ENCODE measurements at places on chromosomes 2 and 18.

- no peak for DNase-seq
These were observed 23.3 kb downstream of the LBH start for GRCh38 chr2:30254685-30255001.

GRCh38 chr2:134275058-134275862 lies 21.4 kb downstream of the MGAT5 start:
- DNase-seq = no peak

- no peak for DNase-seq
These were observed 307.9 kb downstream of the CCDC178 start for GRCh38 chr18:33132657-33133056.

DNA sequence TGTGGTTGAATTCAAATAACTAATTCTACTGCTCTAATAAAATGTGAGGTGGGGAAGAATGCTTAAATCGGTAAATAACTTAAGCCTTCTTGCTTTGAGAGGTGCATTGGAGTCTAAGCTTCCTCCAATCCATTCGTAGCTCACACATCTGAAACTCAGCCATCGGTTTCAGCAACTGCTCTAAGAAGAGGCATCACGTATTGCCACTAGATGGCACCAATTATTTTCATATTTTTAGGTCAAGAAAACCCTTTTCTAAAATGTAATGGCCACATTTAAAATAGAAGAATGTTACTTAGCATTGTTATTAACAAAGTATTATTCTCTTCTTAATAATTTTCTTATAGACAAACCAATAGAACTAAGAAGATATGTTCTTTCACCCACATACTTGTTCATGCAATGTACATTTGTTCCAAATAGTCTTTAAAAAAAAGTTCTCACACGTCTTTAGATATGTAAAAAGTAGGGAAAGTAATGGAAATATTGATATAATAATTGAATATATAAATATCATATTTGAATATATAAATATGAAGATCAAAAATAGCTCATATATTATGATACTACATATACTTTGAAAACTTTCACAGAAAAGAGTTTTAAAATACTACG lies 229.8 kb downstream of the CCDC178 start:
- peak; percentile 47 for DNase-seq

DNA sequence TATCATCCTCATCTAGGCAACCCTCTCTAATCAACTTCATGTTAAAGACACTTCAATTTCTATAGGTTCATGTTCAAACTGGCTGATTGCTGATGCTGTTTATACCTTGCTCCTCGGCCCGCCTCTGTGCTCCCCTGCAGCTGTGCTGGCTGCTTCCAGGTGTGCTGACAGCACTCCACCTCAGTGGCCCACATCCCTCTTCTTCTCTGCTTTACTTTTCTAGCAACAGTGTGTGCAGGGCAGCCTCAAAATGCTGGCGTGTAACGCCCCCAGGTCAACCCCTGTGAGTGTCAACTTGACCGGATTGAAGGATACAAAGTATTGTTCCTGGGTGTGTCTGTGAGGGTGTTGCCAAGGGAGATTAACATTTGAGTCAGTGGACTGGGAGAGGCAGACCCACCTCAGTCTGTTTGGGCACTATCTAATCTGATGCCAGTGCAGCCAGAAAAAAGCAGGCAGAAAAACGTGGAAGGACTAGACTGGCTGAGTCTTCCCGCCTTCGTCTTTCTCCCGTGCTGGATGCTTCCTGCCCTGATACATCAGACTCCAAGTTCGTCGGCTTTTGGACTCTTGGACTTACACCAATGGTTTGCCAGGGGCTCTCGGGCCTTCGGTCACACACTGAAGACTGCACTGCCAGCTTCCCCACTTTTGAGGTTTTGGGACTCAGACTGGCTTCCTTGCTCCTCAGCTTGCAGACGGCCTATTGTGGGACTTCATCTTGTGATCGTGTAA lies 94.7 kb downstream of the COL6A3 start:
- no peak for DNase-seq

GRCh38 chr2:145741181-145741580 lies 1221.3 kb upstream of the ZEB2 start:
- no peak for DNase-seq

DNA sequence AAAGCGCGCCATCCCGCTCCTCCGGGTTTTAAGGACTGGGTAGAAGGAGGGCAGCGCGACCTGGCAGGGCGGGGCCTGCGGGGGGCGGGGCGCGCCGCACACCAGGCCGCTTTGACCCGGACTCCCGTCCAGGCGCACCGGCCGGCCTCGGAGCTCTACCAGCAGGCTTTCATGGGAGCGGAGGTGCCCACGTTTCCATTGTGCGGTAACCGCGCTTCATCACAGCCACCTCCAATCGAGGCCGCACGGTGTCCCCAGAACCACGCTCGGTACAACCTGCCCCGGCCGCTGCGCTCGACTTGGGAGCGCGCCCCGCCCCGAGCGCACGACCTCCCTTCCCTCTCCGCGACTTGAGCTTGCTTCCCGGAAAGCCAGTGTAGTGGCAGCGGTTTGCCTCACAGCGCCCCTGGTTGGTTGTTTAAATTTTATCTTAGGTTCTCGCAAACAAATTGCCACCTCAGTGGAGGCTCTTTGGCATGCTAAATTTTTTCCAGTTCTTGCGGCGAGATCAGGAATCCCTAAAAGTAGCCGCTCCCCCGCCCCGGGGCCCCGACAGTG lies 280 bp upstream of the CYP1B1 start:
- peak; percentile 86 for DNase-seq

Measured in D341Med (cell line).